Stimulated activated CD4-positive, alpha-beta T cell treated with anti-CD3 and anti-CD28 coated beads, Interleukin-15, amount 100 ng/mL, for 48 hours (primary cell): ENCODE measurements at places on chromosomes 13 and 19.
A peak's percentile ranks its signal among the peaks of the same experiment; 100 is the strongest.

DNA sequence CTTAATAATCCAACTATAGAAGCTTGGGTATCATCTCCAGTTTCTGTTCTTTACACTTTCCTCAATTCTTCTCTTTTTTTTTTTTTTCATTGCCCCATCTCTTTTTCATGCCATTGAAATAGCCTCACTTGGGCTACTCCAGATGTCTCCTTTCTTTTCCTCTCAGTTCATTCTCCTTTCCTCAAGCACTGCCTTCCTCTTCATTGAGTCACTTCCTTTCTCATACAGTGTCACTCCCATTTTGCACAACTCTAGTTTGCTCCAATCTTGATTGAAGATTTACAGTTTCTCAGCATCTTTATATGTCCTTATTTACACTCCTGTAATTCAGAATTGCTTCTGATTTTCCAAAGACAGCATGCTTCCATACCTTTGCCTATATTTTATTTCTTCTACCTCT is 61.3 kb downstream of the IPO5 start:
- no peak for DNase-seq

GRCh38 chr13:31172535-31172934 is 10.8 kb upstream of the HSPH1 start:
- DNase-seq: no peak

GRCh38 chr19:56372281-56372680 is 21.1 kb downstream of the ZNF582 start:
- DNase-seq: no peak

DNA sequence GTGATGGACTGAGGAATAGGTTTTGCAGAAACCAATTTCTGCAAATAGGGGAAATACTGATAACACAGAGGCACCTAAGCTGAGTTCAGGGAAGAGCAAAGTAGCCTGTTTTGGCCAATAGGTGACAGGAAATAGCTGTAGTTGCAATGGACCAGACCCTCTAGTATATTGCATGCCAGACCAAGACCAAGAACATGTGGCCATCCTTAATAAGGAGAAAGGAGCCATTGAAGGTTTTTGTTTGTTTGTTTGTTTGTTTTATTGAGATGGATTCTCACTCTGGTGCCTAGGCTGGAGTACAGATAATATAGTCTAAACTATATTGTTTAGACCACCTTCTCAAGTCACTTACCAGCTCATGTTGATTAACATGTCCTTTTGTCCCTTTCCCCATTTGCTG is 101.5 kb downstream of the ZNF557 start:
- DNase-seq: no peak

DNA sequence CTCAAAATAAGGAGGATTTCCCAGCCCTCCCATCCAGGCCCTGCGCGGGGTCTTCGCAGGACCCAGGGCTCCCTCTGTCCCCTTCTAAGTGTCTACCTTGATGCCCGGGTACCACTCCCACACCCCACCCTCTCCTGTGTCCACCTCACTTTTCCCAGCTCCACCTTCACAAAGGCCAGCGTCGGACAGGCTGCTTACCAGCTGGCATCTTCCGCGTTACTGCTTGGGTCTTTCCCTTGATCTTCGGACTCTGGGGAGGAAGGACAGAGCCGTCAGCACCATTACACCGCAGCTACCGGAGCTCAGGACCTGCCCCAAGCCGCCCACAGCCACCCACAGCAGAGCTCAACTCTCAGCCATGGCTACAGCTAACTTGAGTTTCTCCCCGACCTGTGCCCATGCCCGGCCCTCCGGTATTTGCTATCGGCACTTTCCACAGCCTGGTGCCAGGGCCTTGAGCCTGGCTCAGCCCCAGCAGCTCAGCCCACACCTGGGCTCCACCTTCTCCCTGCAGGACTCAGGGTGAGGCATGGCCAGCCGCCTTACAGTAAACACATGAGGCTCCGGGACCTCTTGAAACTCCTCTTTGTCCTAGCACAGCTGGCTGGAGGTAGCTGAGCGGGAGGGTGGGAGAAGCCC is 3.8 kb downstream of the C13orf46 start:
- DNase-seq: no peak

DNA sequence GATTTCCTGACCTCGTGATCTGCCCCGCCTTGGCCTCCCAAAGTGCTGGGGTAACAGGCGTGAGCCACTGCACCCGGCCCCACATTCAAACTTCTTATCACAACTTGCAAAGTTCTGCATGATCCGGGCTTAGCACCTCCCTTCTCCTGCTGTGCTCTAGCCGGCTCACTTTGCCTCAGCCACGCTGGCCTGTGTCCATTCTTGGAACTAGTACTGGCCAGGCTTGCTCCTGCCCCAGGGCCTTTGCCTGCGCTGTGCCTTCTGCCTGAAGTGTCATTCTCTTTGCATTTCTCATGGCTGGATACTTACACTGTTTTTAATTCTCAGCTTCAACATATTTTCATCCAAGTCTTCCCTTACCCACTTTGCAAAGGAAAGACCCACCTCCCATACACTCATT is 29.9 kb downstream of the CACNG6 start:
- DNase-seq: no peak

- no peak for DNase-seq
These were observed 7.8 kb downstream of the CIC start for GRCh38 chr19:42276821-42277220.

GRCh38 chr19:17515408-17516149 is 4.1 kb downstream of the PGLS start:
- DNase-seq: no peak

DNA sequence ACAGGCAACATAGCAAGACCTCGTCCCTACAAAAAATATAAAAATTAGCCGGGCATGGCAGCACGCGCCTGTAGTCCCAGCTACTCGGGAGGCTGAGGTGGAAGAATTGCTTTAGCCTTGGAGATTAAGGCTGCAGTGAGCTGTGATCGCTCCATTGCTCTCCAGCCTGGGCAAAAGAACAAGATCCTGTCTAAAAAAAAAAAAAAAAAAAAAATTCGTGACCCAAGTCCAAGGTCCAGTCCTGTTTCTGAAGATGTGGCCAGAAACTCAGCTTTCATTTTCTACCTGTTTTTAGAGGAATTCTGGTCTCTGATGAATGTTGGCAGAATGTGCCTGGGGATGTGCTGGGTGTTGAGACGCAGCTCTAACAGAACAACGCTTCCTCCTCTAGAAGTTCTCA is 1.9 kb upstream of the PGPEP1 start:
- DNase-seq: no peak

DNA sequence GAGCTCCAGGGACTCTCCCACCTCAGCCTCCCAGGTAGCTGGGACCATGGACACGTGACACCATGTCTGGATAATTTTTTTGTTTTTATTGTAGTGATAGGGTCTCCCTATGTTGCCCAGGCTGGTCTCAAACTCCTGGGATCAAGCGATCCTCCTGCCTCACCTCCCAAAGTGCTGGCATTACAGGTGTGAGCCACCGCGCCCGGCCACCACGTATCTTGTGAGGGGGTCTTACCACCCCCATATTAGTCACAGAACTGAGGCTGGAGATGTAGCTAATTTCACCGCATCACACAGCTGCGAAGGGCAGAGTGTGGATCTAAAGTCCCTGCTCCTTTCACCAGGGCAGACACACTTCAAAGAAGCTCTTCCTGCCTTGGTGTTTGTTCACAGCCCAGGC is 211.8 kb upstream of the SOX1 start:
- no peak for DNase-seq

DNA sequence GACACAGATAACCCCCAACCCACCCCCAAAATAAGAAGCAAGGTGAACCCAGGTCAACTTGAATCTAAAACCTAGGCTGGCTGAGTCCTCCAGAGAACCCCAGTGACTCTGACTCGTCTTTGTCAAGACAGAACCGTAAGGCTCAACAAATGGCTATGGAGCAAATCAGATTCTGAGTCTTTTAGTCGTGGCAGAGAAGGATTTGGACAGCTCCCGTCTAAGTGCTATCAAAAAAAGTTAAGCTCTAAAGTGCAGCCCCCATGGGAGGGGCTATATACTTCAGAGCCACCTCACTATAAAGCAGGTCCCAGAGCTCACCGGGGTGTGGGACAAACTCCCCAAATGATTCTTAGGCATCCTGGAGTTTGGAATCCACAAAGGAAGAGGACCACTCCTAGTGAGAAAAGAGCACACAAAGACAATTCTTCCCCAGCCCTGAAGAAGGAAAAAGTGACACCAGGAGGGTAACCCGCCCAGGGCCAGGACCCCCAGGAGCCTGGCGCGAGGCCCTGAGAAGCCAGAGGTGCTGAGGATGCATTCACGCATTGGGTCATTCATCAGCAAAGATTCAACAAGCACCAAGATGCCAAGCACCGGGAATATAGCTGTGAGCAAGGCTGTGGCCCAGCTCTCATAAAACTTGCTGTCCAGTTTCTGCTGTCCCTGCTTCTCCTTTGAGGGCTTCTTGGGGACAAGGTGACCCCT is 25.4 kb upstream of the C13orf42 start:
- no peak for DNase-seq

GRCh38 chr19:29489172-29489951 is 36.4 kb upstream of the VSTM2B start:
- DNase-seq: no peak

DNA sequence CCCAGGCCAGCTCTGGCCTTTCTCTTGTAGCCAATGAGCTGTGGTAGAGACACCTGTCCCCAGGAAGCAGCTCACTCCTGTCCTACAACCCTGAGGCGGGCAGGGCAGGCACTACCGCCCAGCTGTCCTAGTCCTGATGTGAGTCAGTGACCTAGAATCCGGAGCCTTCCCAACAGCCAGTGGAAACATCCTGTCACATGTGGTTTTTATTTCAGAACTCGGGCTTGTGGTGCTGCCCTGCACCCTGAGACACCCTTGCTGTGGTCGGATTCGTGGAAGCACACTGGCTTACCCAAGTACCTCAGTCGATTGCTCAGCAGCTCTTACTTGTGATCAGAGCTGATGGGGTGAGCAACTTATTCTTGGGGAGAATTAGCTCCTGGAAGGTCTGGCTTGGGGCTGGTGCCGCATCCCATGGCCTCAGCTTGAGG is 83.6 kb upstream of the ARHGEF7 start:
- peak; percentile 7 for DNase-seq

DNA sequence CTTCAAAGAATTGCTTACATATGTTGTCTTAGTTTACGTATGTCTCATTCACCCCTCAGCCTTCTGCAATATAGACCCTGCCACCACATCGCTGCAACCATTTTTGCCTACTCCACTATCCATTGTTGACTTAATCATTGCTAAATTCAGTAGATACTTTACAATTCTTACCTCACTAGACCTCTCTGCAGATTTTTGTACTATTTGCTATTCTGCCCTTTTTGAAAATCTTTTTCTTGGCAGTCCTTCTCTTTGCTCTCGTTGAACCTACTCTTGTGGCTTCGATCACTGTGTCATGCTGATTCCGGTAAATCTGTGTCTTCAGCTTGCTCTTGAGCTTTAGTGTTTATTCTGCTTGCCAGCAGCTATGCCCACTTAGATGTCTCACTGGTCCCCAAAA is 81.2 kb downstream of the CDK8 start:
- DNase-seq: no peak

DNA sequence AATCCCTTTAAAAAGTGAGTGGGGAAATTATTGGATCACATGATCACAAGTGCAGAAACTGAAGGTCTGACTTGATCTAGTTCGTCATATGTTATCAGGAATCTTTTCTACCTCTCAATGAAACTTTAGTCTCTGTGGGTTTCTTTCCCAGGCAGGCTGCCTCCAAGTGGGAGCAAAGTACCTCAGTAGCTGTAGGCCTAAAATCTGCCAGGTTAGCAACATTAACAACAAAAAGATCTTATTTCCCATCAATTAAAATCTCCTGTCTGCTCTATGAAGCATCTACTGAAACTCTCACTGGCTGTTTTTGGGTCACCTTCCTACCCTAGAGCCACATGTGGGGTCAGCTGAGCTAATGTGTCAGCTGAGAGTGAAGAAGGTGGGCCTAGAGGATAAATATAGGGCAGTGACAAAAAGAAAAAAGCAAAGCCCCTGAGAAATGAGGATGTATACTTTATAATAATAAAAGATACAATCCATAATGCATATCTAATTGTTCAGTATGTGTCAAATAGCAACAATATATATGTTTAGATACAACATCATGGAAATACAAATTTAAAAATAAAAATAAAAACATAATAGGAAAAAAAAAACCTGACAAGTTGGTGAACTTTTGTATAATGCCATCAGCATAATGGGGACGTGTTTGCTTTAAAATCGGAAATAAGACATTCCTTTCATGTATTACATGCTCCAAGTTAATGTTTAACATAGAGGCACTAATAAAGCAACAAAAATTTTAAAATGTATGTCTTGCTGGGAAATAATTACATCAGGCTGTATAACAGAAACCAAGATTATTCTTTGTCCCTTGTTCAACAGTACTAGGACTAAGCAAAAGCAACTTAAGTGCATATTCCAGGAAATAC is 141.1 kb downstream of the GPC5 start:
- DNase-seq: no peak

- no peak for DNase-seq
These were observed 4.9 kb downstream of the TFDP1 start for GRCh38 chr13:113589251-113589960.
